ENCODE measurements at places on chromosomes 3 and 15.
A peak's percentile ranks its signal among the peaks of the same experiment; 100 is the strongest.

- no peak for DNase-seq
These were observed 125.0 kb upstream of the TRIM42 start for GRCh38 chr3:140552898-140553297.

DNA sequence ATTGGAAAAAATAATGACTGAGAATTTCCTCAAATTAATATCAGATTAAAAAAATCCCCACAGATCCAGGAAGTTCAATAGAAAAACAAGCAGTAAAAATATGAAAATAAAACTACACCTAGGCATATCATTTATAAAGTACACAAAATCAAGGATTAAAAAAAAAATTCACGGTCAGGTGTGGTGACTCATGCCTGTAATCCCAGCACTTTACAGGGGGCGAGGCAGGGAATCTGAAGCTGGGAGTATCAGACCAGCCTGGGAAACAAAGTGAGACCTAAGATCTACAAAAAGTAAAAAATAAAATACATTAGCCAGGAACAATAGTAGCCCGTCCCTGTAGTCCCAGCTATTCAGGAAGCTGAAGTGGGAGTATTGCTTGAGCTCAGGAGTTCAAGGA, 778.3 kb upstream of the ALCAM start:
- DNase-seq, result no peak

DNA sequence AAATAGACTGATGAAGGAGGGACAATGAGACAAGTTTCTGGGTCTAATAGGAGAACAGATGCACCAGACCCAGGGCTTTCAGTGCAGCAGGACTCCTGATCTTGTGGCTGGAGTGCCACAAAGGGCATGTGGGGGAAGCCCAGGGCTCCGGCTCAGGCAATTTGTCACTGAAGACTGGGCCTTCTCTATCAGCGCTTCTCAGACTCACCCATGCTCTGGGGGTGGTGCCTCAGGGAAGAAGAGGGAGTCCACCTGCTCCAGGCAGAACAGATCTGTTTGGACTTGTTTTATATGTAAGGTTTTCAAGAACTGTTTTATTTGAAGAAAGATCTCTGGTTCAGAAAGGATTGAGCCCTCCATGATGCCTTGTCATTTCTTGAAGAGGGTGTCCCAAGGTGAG, 112.4 kb upstream of the TLE3 start:
- no peak for DNase-seq

GRCh38 chr3:144516026-144516425, 544.4 kb downstream of the DIPK2A start:
- no peak for DNase-seq

GRCh38 chr15:88834211-88834812, 31.1 kb downstream of the ACAN start:
- peak; percentile 14 for DNase-seq

- peak; percentile 47 for DNase-seq
These were observed 421.4 kb downstream of the MECOM start for GRCh38 chr3:169241991-169242707.

DNA sequence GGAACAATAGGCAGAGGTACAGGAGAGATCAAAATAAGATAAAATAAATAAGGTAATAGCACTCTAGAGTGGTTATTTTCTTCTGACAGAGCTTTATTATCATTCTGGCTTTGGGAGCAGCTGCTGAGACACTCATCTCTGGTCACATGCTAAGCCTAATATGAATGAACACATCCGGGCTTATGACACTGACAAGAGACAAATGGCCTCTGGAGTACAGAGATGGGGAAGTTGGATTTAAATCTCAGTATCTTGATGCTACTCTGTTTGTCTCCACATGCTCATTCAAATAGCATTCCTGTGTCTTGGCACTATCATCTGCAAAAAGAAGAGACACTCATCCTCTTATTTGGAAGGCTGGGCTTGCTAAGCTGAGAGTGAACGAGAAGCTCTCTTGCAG, 55.6 kb downstream of the TMEM45A start:
- no peak for DNase-seq

- no peak for DNase-seq
These were observed 36.8 kb upstream of the XXYLT1 start for GRCh38 chr3:195307711-195308110.

GRCh38 chr3:72872183-72872582, 15.7 kb upstream of the GXYLT2 start:
- no peak for DNase-seq

GRCh38 chr3:31106912-31107311, 212.5 kb upstream of the GADL1 start:
- DNase-seq, result no peak

DNA sequence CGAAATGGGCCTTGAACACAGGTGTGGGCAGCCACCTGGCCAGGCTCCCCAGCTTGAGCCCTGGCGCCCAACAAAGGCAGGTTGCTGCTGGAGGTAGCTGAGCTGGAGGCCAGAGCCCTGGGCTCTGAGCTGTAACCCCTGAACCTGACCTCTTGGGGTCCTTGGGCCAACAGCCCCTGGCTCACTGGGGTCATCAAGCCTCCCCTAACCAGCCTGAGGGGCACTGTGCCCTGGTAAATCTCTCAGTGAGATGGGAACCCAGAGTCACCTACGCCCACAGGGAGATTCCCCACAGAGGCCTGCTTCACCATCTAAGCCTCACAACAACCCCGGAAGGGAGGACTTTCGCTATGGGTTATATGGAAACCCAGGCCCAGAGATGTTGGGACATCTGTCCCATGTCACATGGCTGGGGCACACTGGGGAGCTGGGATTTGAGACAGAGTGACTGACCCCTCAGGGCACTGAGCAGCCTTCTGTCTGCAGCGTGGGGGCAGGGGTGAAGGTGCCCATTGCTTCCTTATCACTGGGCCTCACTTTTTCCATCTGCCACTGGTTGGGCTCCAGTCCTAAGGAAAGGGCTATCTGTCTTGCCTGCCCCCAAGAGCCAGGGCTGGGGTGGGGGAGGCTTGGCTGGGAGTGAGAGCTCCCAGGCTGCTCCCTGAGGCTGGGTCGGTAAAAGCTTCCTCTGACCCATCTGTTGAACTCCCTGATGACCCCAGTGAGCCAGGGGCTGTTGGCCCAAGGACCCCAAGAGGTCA, 59.1 kb downstream of the IQSEC1 start:
- DNase-seq, result no peak

DNA sequence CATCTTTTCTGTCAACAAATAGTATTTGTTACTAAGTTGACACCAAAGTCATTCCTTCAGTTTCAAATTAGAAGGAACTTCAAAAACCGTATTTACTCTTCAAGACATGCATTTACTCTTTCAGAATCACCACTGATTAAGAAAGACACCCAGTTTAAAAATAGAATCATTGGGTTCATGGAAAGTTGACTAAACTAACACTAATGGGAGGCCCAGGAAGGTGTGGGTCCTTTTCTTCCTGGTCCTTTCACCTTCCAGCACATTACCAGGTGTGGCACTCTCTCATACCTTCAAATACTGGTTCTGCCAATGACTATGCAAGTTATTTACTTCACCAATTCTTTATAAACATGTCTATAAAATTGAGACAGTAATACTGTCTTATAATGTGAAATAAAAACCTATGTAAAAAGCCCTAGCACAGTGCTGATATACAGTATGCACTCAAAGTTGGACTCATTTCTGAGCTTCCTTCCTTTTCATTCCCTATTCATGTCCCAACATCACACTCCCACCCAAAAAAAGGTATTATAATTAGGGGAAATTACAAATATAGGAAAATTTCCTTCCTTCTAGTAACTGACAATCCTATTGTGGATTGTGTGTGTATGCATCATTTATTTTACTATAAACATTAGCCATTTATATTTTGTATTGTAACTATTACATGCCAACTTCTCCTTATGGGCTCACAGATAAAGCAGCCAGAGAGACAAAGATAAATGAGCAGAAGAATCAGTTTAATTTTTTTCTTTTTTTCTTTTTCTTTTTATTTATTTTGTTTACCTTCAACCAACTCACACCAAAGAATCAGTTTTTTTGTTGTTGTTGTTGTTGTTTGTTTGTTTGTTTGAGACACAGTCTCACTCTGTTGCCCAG, 48.9 kb downstream of the LRRFIP2 start:
- DNase-seq, result no peak

- no peak for DNase-seq
These were observed 5.5 kb downstream of the ABTB1 start for GRCh38 chr3:127678315-127678599.

GRCh38 chr3:188520466-188520865, 366.5 kb downstream of the LPP start:
- DNase-seq, result no peak
